ENCODE measurements at places on chromosomes 12 and 14.

- DNase-seq = no peak
Observed at GRCh38 chr12:107844312-107844921, 69.9 kb downstream of the ASCL4 start.

- DNase-seq = no peak
Observed at GRCh38 chr12:107564946-107565345, 120.7 kb upstream of the PWP1 start.

- DNase-seq = no peak
Observed at GRCh38 chr14:46581036-46581671, 70.4 kb downstream of the RPL10L start.

DNA sequence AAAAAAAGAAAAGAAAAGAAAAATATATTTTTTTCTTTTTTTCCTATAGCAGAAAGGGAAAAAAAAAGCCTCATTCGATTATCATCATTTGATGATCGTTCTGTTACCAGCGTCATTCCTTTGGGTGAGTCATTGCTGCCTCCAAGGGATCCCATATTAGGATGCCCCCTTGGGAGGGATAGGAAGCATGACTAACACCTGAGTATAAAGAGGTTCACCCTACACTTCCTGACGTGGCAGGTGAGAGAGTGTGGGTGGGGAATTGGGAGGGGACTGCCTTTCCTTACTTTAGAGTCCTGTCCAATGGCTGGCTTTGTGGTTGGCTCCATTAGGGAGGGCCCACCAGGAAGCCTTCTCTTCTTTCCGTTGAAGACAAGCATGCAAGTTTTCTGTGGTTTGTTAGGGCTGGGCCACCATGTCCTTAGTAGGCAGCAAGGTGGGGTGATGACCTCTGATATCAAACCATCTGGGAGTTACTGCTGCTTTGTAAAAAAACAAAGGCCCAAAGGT is 56.1 kb upstream of the FUT8 start:
- DNase-seq = no peak

GRCh38 chr14:103514596-103515421 is 7.8 kb downstream of the CKB start:
- no peak for DNase-seq

DNA sequence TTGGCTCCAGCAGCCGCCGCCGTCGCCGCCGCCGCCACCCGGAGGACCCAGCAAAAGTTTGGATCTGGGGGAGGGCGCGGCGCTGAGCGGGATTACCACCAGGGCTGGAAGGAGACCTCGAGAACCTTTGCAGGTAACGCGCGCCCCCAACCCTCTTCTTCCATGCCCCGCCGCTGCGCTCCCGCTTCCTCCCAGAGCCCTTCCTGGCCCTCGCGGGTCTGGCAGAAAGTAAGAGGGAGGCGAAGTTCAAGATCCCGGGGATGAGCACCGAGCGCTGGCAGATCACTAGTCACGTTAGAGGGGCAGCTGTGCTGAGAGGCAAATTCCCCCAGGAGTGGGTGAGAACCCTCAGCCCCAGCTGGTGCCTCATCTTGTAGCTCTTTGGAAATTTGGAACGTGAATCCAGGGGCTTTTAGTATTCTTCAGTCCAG is 3.9 kb downstream of the FLRT2 start:
- no peak for DNase-seq

DNA sequence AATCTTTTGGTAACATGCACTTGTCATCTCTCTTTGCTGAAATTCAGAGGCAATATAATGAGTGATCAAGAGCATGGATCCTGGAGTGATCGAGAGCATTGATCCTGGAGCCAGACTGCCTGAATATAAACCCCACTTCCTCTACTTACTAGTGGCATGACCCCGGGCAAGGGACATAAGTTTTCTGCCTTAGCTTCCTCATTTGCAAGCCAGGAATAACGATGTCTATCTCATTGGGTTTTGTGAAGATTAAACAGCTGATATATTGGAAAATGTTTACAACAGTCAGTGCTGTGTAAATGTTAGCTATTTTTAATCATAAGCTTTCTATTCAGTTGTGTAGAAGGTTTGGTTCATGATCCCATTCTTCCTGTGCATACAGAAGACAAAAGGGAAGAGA is 2.4 kb upstream of the CSRNP2 start:
- DNase-seq = no peak

- no peak for DNase-seq
Observed at GRCh38 chr12:3279415-3279780, 202.2 kb downstream of the TSPAN9 start.

DNA sequence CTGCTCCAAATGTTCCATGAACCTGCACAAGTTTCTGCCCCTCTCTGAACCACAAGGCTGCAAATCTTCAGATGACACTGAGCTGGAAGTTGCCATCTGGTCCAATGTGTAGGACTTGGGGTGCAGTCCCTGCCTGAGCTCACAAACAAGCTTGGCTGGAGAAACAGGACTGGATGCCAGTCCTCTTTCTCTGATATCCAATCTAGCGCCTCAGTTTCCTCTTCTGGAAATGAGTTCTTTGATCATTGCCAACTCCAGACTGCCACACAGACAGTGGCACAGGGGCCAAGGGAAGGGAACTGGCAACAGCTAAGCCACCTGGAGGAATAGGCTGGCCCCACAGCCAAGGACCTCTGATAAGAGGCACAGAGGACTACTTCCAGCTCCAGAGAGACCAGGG is 15.5 kb downstream of the CMKLR1 start:
- DNase-seq = no peak

DNA sequence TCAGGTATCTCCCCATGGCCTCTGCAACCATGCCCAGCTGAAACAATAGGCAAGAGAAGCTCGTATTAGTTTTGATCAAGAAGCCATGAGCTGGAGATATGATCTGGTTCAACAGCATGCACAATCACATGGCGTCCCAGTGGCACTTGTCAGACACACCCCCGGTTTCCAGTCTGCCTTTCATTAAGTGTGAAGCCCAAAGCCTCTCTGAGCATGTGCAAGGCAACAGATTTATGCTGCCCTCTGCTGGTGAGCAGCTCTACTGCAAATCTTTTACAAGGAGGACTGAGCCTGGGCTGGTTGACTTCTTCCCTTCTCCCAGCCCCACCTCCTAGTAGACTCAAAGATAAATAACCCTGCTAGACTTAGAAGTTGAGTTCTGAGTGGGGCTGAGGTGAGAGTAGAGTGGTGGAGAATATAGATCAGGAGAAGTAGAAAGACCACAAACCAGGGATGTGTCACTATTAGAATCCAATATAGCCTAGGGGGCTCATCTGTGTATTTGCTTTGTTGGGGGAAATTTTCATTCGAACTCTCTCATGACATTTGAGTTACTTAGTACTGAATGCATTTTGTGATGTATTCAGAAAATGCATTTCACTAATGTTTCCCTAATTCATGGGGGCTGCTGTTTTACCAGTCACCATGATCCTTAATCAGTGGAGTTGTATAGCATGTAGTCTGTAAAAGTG is 53.7 kb upstream of the MBIP start:
- peak; percentile 23 for DNase-seq

GRCh38 chr14:86541972-86542371 is 1012.0 kb downstream of the FLRT2 start:
- no peak for DNase-seq

GRCh38 chr12:59736359-59736758 is 140.5 kb downstream of the SLC16A7 start:
- no peak for DNase-seq

GRCh38 chr14:105173901-105174894 is 5.6 kb upstream of the JAG2 start:
- DNase-seq = peak; percentile 19

GRCh38 chr12:49680075-49680474 is 27.1 kb downstream of the FMNL3 start:
- DNase-seq = no peak

- DNase-seq = no peak
Observed at GRCh38 chr12:108861878-108862587, 4.7 kb upstream of the SSH1 start.

DNA sequence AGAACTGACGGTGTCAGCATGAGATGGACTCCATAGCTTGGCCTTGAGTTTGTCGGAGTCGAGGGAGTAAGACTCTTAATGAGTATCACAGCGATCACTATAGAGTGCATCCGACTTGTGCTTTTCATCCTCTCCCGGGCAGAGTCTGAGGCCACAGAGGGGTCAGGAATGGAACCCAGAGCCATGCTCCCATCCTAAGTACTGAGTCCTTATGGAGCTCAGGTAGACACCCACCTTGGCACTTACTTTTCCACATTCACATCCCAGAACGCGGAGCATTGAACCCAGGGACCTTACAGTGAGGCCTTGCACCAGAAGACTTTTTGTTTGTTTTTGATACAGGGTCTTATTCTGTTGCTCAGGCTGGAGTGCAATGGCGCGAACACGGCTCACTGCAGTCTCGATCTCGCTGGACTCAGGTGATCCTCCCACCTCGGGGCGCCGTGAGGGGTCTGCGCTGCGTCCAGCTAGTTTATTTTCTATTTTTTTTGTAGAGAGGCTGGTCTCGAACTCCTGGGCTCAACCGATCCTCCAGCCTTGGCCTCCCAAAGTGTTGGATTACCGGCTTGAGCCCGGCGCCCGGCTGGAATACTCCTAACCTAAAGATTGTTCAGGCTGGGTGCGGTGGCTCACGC is 719 bp upstream of the SRSF9 start:
- no peak for DNase-seq

GRCh38 chr12:9736936-9737705 is 4.2 kb upstream of the CLECL1 start:
- no peak for DNase-seq

GRCh38 chr12:52285172-52285745 is 6.1 kb downstream of the KRT81 start:
- no peak for DNase-seq

GRCh38 chr12:113069751-113070116 is 13.2 kb downstream of the DTX1 start:
- no peak for DNase-seq

DNA sequence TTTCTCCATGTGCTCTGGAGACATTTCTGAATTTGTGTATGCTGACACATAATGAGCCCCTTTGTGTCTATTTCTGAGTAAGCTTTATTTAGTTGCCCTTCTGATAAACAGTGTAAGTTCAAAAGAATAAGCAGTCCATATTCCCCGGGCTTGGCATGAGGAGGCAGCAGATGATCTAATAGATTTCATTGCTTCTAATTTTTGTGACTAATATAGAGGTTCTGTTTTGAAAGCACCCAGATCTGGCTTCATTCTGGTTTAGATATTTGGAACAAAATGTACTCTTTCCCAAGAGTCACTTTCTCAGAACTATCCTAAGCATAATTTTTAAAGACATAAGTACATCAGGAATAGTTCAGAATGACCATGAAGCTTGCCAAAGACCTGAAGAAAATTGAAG is 290.9 kb downstream of the BTG1 start:
- no peak for DNase-seq

DNA sequence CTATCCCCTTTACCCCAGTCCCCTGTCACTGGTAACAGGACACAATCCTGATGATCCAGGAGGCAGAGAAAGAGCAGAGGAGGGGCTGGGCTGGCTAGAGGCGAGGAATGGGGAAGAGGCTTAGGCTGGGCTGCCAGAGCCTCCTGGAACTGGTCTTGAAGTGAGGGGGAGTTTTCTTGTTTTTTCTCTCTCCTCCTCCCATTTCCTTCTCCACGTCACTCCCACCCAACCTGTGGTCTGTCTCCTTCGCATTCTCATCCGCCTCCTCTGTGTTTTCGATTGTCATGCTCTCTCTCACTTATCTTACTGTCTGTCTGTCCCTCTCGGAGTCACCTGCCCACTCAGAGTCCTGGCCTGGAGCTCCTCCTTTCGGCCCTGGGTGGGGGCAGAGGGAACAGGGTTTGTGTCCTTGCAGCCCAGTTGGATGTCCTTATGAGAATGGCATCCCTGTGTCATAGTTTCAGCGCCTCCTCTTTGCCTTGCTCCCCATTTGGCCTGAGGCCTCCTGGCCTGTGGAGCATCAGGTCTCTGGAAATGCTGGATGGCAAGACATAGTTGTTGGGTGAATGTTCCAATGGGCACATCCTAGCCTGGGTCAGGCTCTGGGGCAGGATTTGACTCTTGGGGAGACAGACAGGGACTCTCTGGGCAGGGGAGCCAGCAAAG is 3.4 kb upstream of the KRT80 start:
- DNase-seq = no peak

GRCh38 chr12:48000878-48001504 is 3.3 kb downstream of the COL2A1 start:
- no peak for DNase-seq

- no peak for DNase-seq
Observed at GRCh38 chr12:127980585-127980984, 286.4 kb upstream of the TMEM132C start.

GRCh38 chr12:54273981-54274380 is 5.9 kb downstream of the CBX5 start:
- no peak for DNase-seq

DNA sequence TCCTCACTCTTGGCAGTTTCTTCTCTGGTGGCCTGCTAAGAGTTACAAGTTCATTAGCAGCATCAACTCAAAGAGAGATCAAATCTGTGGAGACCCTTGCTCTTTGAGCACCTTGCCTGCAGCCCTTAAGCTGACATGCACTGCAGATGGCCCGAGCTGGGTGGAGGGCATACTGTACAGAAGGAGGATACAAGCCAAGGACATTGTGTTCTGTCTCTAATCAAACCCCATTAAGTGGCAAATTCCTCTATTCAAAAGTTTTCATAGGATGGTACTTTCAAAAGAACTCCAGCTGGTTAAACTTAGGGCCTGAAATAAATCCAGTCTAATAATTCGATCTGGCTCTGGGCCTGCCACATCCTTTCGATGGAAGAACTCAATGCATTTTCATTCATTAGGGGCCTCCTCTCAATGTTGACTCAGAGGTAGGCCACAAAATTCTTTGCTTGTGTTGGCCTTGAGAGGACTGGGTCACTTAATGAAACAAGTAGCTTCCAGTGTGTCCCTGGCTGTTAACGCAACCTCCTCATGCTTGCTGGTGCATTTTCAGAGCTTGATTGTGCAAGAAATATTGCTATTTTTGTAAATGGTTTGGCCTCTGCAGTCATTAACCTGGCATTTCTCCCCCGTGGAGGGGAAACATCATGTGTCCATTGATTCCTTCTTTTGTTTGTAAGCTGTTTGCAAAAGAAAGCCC is 318.2 kb downstream of the NUAK1 start:
- no peak for DNase-seq

DNA sequence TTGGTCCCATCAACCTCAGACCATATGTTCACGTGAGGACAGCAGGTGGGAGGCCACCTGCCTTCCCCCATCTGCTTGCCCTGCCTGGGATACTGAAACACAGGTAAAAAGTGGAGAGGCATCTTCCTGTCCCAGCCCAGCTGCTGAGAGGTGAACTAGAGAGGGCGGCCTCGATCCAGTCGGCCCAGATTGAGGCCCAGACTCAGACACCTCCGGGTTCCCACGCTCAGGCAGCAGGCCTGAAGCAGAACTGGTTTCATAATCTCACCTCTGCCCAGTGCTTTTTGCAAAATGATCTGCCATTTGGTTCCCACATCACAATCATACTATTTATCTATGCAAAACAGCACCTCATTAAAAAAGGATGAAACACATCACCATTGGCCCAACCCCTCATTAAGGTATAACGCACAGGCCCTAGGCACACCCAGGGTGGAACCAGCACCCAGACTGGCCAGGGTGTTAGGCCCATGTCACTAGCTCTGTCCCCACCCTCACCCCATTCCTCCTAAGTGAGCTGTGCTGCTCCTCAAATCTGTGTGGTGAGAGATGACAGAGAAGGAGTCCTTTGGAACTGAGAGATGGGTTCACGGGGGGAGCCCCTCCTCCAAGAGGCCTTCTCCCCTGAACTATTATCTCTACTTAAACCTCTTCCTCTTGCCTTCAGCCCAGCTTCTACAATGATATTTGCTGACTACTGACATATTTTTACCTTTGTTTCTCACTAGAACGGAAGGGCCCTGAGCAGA is 81.1 kb downstream of the ZFP36L1 start:
- no peak for DNase-seq

- DNase-seq = no peak
Observed at GRCh38 chr14:23665302-23666016, 29.3 kb downstream of the DHRS2 start.
